ENCODE measurements at places on chromosomes 3 and 15.

- no peak for DNase-seq
These were observed 85.4 kb downstream of the HES1 start for GRCh38 chr3:194221336-194221735.

DNA sequence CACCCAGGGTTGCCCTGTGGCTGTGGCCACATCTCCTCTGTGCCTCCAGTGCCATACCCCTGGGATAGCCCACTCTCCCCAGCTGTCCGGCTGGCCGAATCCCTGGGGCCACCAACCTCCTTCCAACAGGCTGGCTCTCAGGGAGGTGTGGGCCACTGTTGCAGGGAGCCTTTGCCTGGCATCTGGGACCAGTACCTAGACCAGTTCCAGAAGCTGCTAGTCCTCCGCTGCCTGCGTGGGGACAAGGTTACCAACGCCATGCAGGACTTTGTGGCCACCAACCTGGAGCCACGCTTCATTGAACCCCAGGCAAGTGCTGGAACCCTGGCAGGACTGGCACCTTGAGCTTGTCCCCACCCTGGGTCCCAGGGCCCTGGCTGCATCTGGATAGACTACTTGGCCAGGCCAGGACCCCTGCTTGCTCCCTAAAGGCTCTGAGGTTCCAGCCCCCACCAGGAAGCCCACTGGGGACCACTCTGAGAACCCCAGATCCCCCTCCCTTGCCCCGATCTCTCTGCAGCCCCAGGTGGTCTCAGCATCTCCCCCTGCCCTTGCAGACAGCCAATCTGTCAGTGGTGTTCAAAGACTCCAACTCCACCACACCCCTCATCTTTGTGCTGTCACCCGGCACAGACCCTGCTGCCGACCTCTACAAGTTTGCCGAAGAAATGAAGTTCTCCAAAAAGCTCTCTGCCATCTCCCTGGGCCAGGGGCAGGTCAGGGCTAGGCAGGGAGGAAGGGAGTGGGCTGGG lies 50.0 kb downstream of the SEMA3G start:
- no peak for DNase-seq

DNA sequence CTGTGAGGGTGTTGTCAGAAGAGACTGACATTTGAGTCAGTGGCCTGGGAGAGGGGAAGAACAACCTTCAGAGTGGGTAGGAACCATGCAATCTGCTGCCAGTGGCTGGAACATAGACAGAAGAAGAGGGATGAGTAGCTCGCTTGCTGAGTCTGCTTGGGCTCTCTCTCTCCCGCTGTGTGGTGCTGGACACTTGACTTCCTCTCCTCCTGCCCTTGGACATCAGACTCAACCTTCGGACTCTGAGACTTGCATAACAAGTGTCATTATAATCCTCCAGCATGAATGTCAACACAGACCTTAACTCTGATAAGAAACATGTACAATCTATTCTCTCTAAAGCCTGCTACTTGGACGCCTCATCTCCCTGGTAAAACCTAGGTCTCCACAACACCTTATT lies 5.9 kb upstream of the NMD3 start:
- no peak for DNase-seq

GRCh38 chr3:149448331-149448831 lies 26.1 kb upstream of the TM4SF4 start:
- DNase-seq: no peak

DNA sequence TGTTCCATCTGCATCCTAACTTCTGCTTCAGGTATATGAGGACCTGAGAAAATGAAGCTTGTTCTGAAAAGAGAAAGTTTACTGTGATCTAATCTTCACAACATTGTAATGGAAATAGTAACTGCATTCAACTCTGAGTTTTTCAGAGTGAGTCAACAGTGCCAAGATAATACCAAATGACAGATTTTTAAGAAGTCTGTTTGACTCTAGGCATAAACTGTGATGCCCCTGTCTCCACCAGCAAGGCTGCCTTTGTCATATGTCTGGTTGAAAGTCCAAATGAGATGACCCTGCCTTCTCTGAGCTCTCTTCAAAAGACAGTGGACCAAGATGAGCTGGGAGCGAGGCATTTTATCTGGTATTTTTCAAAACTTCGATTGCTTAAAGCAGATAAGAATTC lies 44.8 kb upstream of the B3GNT5 start:
- DNase-seq: no peak

DNA sequence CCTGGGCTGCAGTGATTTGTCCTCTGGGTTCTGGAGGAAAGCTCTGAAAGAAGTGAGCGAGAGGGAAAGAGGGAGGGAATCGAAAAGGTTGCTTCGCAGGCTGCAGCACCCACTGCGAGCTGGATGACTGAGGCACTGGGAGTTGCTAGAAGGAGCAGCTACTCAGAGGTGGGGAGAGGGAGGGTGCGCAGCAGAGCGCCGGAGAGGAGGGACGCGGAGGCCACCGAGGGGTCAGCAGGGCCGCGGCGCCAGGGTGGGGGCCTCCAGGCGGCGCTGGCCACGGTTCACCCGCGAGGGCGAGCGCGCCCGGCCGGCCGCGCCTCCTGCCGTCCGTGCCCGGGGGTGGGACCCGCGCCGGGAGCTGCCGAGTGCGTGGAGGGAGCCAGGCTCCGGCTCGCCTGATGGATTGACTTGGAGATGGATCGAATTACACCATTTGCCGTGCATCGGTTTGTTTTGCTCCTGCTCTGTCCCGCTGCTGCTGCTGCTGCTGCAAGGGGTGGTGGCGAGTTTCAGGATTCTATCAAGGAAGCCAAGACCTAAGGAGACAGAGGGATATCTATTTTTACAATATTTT lies at the start of gene SEMA6D:
Gene SEMA6D, plus strand, starts transcription at position 470 of the 577 bp plus-strand sequence. CDS start 42,294 bp downstream, outside the sequence.
- DNase-seq: no peak

DNA sequence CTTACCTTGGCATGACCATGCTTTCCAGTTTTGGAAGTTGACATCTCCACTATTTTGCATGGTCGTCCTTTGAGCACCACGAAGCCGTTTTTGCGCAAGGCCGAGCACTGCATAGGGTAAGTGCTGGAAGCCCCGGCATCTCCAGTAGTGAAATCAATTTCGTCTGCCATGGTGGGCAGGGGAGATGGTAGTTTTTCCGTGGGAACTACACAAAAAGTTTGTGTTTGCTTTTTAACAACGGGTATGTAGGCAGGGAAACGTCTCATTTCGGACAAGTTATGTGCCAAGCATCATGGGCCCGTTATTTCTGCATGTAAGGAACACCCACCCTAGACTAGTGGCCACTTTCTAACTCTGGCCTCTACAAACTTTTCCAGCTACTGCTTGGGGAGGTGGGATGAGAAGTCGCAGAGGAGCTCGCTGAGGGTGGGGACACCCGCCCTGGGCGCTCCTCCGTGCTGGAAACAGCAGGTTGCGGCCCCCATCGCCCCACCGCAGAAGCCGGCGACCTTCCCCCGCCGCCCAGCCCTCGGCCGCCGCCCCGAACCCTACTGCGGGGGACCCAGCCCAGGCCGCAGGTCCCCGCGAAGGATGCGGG lies 701 bp downstream of the EIF5A2 start:
- DNase-seq: no peak

DNA sequence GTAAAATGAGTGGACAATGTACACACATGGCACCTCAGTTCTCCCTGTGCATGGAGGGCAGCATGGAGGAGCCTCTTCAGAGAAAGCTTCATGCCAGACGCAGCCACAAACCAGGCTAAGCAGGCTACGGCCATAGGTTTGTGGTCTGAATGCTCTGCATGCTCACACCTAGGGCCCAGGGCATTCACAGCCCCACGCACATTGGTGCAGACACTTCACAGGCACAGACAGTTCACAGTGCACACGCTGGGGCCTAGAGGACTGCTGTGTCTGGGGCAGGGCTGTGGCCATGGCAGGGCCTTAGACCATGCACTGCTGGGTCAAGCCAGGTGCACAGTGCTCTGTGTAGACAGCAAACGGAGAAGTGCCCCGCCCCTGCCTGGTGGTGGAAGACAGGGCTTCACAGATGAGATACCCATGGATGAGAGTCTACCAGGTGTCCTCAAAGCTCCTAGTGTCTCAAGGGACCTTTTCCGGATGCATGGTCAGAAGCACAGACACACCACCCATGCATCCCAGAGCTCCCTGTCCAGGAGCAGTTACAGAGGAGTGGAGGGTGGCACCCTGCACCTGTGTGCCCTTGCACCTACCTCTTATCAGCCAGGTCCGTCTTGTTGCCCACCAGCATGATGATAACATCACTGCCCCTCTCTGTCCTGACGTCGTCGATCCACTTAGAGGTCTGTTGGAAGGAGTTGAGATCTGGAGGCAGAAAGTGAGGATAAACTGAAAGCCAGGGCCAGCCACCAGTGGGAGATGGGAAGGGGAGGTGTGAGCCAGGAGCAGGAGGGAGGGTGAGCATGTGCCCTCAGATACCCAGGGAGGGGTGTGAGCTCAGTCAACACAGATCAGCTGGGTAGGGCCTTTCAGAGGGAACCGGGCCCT lies 33.5 kb downstream of the SRPRB start:
- DNase-seq: no peak

DNA sequence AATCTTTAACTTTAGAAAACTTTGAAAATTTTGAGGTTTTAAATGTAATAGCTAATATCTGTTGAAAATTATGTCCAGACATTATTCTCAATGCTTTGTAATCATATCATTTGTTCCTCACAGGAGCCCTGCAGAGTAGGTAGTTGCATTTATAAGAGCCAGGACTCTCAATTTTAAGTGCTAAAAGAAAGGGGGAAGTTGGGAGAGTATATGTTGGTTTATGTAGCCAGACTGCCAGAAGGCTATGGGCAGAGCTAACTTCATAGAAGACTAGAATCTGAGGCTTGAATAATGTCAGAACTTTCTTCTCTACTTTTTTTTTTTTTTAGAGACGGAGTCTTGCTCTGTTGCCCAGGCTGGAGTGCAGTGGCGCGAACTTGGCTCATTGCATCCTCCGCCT lies 9.1 kb downstream of the VPS8 start:
- DNase-seq: no peak

- no peak for DNase-seq
These were observed 7.6 kb upstream of the TMEM44 start for GRCh38 chr3:194640829-194641228.

DNA sequence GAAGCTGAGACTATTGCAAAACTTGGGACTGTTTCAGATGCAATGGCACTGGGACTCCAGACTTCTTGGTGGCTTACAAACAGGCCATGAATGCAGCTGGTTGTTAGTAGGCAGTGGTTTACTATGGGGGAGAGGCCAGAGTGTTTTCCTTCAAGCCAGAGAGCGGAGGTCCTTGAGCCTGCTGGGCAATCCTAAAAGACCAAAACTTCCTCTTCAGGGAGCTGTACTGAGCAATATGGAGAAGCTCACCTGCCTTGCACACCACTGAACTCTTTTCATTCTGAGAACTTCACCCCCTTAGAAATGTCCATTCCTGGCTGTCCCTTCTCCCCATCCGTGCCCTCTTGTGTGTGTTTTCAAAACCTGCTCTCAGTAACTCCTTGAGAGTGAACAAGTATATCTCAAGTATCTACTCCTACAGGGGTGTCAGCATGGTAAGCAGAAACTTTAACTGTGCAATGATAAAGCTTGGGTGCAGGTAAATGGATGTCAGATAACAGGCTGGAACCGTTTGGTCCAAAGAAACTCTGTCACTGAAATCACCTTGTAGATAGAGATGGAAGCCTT lies 213.9 kb downstream of the CLSTN2 start:
- DNase-seq: no peak

- no peak for DNase-seq
These were observed 68.1 kb downstream of the TMEM266 start for GRCh38 chr15:76127880-76128279.

DNA sequence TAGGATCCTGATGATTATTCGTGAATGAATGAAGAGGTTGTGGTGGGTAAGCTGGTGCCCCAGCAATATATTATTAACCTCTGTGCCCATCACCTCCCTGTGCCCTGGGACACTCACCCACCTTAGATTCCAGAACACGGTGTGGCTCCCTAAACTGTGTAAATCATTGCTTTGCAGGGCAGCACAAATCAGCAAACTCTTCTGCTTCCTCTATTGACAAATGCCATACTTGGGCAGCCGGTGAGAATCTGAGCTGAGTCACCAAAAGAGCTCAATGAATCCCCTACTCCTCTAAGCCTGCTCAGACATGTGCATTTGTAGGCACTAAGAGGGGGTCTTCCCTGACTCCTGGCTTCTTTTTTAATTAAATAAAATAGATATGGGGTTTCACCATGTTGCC lies 15.7 kb downstream of the UQCC5 start:
- no peak for DNase-seq

DNA sequence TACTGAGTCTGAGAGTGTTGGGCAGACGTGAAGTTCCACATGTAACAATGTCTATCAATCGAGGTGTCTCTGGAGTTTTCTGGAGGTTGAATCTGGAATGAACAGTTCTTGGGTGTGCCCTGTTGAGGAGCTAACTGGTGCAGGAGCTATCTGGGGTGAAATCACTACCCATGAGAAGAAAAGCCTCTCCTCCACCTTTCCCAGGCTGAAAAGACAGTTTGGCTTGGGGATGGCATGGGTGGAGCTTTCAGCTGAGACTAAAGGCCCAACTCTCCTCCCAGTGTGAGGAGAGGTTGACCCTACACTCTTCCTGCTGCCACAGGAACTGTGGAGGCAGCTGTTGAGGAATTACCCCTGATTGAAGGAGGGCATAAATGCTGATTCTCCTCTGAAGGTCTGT lies 54.4 kb upstream of the LRRFIP2 start:
- no peak for DNase-seq

DNA sequence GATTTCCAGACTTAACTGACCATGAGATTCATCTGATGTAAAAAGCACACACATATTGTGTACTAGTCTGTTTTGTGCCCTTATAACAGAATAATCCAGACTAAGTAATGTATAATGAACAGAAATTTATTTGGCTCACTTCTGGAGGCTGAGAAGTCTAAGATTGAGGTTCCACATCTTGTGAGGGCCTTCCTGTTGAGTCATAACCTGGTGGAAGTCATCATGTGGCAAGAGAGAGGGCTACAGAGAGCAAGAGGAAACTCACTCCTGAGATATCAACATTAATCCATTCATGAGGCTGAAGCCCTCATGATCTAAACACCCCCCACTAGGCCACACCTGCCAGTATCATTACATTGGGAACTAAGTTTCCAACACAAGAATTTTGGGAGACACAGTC lies 977.6 kb downstream of the MCTP2 start:
- no peak for DNase-seq

GRCh38 chr3:177426106-177426877 lies 229.0 kb upstream of the TBL1XR1 start:
- no peak for DNase-seq
